DMS79 (cell line): ENCODE measurements at places on chromosomes 7 and 10.

GRCh38 chr10:63738410-63738809, 217.2 kb downstream of the REEP3 start:
- DNase-seq: no peak

DNA sequence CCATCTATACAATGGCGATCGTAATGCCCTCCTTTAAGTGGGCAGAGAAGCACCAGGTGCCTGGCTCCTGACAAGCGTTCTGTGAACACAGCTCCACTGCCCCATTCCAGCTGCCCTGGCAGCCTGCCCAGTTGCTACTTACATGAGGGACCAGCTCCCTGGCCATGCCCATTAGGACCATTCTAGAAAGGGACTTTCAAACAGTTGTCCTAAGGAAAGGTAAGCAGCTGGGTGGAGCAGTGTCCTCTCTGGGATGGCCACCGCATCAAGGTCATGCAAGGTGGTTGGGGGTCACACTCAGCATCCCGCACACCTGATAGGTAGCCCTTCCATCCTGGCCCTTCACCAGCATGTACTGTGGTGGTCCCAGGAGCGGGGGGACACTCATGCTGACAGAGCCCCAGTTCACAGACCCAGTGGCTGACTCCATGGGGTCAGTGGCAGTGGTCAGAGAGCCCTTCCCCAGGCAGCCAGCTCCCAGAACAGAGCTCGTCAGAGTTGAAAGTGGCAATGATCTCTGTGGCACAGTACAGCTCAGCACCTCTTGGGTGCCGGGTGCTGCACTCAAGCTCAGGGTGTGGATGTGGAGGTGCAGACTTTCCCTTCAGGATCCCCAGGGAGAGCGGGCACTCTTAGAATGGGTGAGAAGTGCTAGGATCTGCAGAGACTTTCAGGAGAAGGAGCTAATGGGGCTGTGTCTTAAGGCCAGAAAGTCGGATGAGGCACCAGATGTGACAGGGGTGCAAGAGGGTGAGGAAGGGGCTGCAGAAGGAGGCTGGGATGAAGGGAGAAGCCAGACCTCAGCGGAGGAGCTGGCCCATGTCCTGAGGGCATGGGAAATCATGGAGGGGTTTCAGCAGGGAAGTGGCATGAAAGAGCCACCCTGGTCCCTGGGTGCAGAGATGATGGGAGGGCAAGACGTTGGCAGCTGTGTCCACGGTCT, 10.9 kb downstream of the MMRN2 start:
- no peak for DNase-seq

GRCh38 chr7:36945612-36946400, 221.5 kb upstream of the AOAH start:
- DNase-seq: no peak

GRCh38 chr7:94591176-94591575, 64.8 kb downstream of the SGCE start:
- no peak for DNase-seq

GRCh38 chr7:159141167-159141566, 3.5 kb downstream of the VIPR2 start:
- DNase-seq: no peak

DNA sequence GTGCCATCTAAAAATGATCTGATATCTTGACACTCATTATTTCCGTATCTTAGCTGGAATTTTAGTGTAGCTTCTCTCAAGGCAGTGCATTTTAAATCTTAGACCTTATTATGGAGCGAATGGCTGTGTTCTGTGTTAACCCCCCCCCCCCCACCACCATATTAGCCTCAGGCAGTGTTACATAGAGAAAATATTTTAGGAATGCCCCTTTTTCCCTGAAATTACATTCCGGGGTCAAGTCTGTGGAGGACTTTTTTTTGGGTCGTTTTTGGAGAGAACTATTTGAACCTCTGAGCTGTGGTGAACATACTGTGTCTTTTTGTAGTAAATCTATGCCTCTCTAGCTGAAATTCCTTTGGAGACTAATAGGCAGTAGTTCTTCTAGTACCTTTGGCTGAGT, 3.1 kb downstream of the CCDC126 start:
- no peak for DNase-seq
